Karpas-422 (cell line): ENCODE measurements at places on chromosomes 6 and 20.

- no peak for DNase-seq
Measured at GRCh38 chr6:114042267-114043016, 71.5 kb upstream of the HDAC2 start.

- no peak for DNase-seq
Measured at GRCh38 chr6:20454204-20454824, 52.6 kb downstream of the E2F3 start.

- DNase-seq, result no peak
Measured at GRCh38 chr6:54060286-54060685, 51.0 kb upstream of the MLIP start.

DNA sequence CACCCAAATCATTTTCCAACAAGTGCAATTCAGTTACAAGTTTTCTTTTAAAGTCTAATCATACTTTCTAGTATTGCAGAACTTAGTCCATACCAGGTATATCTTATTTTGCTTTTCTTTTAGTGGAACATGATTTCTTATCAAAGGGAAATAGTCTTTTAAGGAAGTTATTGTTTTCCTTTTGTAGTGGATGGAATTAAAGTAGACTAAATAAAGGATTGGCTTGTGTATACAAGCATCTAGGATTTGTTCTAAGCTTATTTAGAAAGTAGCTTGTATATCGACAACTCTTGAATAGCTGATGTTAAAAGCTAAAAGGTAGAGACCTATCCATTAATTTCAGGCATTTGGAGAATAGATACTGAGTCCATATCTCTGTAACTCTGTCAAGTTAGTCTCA lies 14.8 kb downstream of the DCBLD1 start:
- no peak for DNase-seq

GRCh38 chr6:154951345-154952200 lies 43.5 kb upstream of the TIAM2 start:
- DNase-seq, result peak; percentile 68

DNA sequence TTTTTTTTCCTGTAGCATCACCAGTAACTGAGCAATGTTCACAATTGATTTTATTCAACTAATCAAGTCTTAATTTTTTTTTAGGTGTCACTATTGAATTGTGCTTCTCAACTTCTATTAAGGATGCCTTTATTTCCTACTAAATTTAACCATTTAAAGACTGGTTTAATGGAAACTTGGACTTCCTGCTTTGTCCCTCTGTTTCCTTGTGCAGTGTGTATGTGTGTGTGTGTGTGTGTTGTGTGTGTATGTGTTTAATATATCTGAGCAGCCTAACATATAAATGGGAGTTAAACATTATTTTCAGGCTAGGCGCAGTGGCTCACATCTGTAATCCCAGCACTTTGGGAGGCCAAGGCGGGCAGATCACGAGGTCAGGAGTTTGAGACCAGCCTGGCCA lies 1.8 kb downstream of the SERPINB6 start:
- no peak for DNase-seq

DNA sequence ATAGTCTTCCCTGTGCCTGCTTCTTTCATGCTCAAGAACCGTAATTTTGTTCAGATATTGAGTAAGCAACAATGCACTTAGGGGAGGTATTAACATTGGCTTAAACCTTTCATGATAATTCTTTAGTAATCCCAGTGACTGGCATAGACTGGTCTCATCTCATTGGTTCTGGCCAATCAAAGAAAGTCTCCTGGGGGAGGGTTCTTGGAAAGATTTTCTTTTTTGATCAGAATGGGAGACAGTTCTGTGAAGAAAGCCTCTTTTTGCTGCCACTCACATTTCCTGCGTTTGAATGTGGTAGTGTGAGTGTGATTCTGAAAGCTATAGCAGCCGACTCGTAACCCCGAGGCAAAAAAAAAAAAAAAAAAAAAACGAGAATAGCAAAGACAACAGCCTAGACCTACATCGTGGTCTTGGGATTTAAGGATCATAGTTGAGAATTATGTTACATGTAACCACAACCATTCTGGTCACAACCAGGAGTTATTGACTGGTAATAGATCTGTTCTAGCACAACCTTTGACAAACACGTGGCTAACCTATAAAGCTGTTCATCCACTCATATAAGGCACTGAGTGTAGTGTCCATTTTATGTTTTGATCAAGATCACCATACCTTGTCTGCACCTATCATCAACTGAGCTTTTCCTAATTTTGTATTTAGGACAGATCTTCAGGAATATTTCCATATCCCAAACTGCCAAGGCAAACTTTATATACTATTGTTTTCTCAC lies 15.1 kb upstream of the TMEM217 start:
- DNase-seq, result no peak

- DNase-seq, result peak; percentile 74
Measured at GRCh38 chr6:167699141-167699931, 127.4 kb upstream of the AFDN start.

GRCh38 chr20:45416917-45417316 lies 976 bp downstream of the PIGT start:
- DNase-seq, result peak; percentile 42

- peak; percentile 35 for DNase-seq
Measured at GRCh38 chr6:166477647-166478365, 95.1 kb upstream of the MPC1 start.

- no peak for DNase-seq
Measured at GRCh38 chr6:3745566-3746118, 5.9 kb downstream of the PXDC1 start.

DNA sequence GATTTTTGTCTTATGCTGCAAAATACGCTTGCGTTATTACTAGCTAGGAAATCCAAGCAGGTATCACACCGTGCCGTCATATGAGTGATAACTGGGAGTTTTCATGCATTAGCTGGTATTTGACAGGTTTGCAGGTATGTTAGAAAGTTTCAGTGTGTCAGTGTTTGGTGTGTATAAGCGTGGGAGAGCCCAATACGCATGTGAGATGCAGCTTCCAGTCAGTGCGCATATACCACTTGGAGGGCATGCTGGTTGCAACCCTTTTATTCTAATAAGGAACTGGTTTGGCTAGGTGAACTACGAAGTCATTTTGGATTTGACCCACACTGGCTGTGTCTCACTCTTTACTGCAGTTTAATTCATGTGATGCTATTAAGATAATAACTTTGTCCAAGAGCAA lies 35.1 kb downstream of the JARID2 start:
- DNase-seq, result no peak

DNA sequence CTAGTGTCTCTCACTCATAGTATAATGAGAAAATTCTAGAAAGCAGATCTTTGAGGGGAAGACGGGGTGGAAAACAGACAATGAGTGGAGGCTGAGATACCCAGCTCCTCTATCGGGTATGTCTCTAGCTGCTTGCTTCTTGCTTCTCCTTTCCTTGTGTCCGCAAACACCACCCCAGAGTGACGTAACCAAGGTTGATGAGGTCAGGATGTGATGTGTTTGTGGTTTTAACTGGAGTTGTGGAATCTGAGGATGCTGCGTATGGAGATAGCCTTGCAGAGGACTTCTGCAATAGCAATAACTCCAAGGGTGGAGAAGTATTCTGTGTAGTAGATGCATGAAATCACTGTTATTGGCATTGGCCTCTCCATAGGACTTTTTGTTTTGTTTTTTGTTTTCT lies 132.7 kb upstream of the IFNGR1 start:
- DNase-seq, result no peak

GRCh38 chr20:25038591-25039015 lies 19.3 kb downstream of the ACSS1 start:
- DNase-seq, result no peak

- DNase-seq, result peak; percentile 49
Measured at GRCh38 chr6:157644043-157644810, 178.8 kb upstream of the SNX9 start.

DNA sequence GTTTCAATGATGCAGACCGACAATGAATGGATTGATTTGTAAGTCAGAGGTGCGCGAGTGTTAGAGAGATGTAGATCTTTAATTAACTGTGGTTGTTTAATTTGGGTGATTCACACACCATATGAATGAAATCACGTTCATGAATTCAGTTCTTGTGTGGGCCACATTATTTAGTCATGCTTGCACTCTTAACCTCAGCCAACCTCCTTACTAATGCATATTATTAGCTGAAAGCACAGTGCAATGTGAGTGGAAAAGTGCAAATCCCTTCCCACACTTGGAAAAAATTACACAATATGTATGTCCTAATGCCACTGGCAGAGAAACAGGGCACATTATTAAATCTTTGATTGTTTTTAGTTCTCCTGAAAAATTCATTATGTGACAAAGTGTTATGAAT lies 512.5 kb downstream of the BCKDHB start:
- DNase-seq, result no peak

- peak; percentile 76 for DNase-seq
Measured at GRCh38 chr6:125952764-125953501, 3.6 kb upstream of the HINT3 start.

GRCh38 chr20:1664911-1665310 lies 7.3 kb upstream of the SIRPG start:
- DNase-seq, result no peak

GRCh38 chr6:42104804-42105125 lies 37.7 kb downstream of the C6orf132 start:
- no peak for DNase-seq

DNA sequence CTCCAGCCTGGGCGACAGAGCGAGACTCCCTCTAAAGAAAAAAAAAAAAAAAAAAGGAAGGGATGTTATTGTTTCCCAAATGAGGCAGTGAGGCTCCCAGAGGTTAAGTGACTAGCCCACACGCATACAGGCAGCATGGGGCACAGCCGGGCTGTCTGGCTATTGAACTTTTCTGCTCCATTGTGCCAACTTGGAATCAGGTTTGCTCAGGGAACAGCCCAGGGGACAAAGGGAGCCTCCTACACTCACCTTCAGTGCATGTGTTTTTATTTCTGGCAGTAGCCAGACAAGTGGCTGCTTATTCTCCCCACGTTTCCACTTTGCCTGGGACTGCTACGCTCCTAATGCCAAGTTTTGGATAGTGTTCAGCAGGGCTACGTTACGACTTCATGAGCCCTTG lies 10.7 kb downstream of the ETV7 start:
- no peak for DNase-seq

- no peak for DNase-seq
Measured at GRCh38 chr6:143221698-143222097, 161.0 kb downstream of the AIG1 start.

DNA sequence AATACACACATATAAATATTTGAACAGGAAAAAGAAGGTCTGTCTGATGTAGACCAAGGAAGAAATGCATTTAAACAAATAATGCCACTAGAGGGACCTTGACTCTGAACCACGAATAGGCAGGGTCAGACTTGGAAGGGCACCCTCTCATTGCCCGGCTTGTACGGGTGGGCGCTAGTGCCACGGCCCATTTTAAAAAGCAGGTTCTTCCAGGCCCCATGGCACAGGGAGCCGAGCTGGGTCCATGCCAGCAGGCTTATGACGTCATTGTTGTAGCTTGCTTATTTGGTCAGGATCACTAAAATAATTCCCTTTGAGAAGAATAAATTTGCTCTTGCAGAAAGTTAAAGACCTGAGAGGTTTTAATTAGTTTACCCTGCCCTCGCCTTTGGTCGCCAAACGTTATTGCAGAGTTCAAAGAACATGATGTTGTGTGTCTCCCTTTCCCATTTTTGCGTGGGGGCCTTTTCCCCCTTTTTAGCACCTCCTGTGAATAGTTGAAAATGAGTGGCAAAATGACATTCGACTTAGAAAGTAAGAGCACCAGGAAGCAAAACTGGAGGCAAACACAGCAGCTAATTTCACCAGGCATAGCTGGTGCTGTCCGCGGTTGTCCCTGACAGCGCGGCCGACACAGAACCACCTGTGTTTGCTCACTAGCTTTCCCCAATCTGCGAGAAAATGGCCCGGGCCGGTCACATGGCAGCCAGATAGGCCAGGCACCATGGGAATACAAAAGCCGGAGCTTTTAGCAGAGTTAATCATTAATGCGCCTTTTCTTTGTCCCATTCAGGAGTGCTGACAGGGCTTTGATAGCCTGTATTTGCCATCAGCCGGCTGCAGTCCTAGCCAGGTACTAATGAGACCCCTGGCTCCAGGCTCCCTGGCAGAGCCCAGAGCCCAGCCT lies 93.8 kb downstream of the FOXA2 start:
- no peak for DNase-seq

DNA sequence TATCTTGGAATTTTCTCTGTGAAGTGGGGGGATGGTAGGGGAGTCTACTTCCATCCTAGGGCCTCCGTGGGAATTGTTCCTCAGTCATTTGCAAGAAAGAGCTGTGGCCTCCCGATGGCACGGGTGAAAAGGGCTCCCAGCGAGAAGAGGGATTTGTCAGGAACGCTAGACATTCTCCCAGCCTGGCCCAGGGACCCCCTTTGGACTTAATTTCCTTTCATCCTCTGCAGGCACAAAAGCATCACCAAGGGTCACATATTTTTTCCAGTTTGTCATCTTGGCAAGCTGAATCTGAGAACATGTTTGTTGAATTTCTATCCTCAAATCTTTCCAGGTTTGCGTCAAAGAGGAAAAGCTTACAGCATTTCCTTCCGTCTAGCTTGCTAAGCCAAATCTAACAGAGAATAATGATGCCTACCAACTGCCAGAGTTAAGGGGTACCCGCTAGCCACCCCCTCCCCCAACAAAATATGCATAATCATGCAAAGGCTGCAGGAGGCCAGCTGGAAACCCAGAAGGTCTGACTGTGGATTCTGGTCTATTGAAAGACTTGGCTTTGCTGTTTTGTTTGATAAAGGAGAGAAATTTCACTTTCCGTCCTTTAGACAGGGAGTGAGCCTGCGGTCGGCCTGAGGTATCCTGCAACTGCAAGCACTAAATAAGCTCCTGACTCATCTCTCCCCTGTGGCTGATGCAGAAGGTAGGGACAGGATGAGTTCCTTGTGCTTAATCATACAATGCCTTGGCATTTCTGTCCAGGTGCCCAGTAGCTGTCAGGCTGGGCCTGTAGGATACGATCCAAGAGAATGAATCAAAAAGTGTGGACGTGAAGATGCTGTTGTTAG lies 23.1 kb downstream of the PSMG4 start:
- no peak for DNase-seq

DNA sequence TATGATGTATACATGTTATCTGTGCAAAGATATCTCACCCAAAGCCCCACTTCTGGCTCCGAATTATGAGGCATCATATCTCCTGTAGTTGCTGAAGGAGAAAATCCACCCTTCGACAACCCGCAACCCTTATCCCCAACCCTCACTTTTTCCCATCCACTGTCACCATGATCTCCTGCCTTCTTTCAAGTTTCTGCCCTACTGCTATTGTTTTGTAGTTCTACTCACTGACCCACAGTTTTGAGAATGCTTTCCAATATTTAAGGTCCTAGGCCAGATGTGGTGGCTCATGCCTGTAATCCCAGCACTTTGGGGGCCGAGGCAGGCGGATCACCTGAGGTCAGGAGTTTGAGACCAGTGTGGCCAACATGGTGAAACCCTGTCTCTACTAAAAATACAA lies 22.2 kb downstream of the ADGRF1 start:
- DNase-seq, result no peak

- DNase-seq, result no peak
Measured at GRCh38 chr6:26185004-26185403, 97.8 kb downstream of the HFE start.

- DNase-seq, result no peak
Measured at GRCh38 chr20:9572670-9573069, 58.3 kb downstream of the LAMP5 start.

GRCh38 chr20:18662279-18663040 lies 74.6 kb downstream of the DTD1 start:
- DNase-seq, result no peak

GRCh38 chr20:46204594-46205186 lies 86.6 kb downstream of the CD40 start:
- no peak for DNase-seq
